ENCODE measurements at places on chromosomes 13 and 19.
A peak's percentile ranks its signal among the peaks of the same experiment; 100 is the strongest.

- no peak for DNase-seq
Observed at GRCh38 chr19:54674021-54674617, 11.3 kb downstream of the LILRB4 start.

- DNase-seq = no peak
Observed at GRCh38 chr19:18814063-18814462, 17.7 kb upstream of the UPF1 start.

- no peak for DNase-seq
Observed at GRCh38 chr13:29977476-29978120, 127.2 kb upstream of the UBL3 start.

DNA sequence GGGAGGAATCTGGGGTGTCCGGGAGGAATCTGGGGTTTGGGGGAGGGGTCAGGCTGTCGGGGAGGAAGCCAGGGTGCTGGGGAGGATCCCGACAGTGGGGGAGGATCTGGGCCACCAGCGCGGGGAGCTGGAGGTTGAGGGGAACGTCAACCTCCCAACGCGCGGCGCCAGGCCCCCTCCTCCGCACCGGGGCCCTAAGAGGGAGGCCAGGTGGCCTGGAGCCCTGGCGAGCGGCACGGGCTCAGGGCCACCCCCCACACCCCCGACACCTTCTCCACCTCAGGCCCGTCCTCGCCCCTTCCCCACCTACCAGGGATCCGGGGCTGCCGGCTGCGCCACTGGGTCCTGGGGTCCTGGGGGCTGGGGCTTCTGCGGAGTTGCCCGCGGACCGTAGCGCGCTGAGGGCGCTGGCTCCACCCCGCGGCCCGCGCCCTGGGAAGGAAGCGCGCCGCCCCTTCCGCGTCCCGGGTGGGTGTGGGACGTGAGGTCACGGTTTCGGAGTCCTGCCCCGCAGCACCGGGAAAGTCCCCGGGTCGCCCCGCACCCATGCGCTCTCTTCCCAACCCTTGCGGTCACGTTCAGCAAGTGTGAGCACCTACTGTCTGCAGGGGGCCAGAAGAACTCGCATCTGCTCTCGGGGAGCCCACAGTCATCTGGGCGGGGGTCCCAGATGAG is at the start of gene TICAM1:
Gene TICAM1 (minus strand): TSS at position 409 of the 675 bp plus-strand sequence. CDS start 13,335 bp downstream, outside the sequence.
- peak; percentile 62 for DNase-seq

GRCh38 chr19:48757089-48757675 is 1.9 kb downstream of the FGF21 start:
- DNase-seq = no peak

- no peak for DNase-seq
Observed at GRCh38 chr19:46132508-46133100, 8.1 kb upstream of the IGFL3 start.

DNA sequence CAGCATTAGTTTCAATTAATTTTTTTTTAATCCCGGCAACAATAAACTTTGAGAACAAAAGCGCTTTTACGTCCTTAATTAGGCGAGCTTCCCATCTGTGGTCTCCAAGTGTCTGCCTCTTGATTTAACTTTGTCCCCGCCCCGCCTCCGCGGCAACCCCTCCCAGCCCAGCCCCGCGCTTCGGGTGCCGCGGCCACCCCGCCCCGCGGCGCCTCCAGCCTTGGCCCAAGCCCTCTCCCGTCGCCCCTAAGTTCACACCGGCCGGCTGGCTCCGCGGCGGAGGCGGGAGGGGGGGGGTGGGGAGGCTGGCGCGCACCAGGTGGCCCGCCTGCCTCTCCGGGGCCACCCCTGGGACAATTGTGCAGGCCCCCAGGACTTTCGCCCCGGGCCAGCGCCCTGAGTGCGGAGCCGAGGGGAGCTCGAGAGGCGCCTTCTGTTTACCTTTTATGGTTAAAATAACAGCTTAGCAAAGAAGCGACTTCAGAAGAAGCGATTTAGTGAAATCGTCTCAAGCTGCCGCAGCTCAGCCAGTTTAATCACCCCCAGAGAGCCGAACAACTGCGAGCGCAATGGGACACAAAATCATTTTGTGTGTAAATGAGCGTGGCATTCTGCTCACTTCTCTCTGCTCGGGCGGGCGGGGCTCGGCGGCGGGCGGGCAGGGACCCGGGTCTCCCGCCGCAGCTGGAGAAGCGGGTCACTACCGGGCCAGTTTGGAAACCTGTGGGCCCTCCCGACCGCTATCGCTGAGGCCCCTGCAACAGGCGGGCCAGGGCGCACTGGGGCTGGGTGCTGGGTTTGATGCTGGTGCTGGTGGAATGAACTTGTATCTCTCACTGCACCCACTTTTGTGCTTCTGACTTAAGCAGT is 1.4 kb downstream of the KCTD15 start:
- DNase-seq = peak; percentile 69

- DNase-seq = peak; percentile 95
Observed at GRCh38 chr19:1252221-1252820, 3.9 kb downstream of the MIDN start.

DNA sequence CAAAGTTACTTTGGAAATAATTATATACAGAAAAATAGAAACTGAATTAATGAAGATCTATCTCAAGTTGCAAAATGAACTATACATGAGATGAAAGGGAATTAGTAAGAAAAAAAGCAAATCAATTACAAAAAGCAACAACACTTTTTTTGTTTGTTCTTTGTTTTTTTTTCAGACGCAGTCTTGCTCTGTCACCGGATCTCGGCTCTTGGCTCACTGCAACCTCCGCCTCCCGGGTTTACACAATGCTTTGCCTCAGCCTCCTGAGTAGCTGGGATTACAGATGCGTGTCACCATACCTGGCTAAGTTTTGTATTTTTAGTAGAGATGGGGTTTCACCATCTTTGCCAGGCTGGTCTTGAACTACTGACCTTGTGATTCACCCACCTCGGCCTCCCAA is 2.2 kb downstream of the ZNF415 start:
- no peak for DNase-seq

- no peak for DNase-seq
Observed at GRCh38 chr19:517721-518597, 10.7 kb downstream of the TPGS1 start.

DNA sequence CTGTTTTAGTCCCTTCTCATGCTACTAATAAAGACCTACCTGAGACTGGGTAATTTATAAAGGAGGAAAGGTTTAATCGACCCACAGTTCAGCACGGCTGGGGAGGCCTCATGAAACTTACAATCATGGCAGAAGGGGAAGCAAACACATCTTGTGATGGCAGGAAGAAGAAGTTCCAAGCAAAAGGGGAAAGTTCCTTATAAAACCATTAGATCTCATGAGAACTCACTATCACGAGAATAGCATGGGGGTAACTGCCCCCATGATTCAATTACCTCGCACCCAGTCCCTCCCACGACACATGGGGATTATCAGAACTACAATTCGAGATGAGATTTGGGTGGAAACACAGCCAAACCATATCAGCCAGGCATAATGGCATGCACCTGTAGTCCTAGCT is 13.0 kb upstream of the STRN4 start:
- DNase-seq = no peak

DNA sequence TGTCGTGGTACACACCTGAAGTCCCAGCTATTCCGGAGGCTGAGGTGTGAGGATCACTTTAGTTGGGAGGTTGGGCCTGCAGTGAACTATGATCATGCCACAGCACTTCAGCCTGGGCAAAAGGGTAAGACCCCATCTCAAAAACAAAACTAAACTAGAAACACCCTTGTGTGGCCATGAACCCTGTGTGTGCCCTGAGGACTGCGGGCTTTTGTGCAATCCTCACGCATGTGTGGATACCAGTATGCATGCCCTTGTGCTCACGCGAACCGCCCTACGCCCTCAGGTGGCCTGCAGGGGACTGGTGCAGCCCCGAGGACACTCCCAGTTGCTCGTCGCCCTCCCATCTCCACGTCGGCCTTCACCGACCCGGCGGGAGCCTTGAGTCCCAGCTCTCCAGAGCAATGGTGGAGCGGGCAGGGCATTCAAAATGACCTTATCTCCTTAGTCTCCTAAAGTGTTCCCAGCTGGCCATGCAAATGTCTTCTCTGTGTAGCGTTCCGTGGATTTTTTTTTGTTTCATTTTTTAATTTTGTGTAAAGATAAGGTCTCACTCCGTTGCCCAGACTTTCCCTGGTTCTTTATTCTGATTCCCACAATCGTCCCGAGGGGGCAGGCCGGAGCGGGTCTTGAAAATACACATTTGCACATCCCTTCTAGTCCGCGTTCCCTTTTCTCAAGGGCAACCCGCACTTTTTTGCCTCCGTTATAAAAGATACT is 868 bp upstream of the EGLN2 start:
- peak; percentile 63 for DNase-seq

DNA sequence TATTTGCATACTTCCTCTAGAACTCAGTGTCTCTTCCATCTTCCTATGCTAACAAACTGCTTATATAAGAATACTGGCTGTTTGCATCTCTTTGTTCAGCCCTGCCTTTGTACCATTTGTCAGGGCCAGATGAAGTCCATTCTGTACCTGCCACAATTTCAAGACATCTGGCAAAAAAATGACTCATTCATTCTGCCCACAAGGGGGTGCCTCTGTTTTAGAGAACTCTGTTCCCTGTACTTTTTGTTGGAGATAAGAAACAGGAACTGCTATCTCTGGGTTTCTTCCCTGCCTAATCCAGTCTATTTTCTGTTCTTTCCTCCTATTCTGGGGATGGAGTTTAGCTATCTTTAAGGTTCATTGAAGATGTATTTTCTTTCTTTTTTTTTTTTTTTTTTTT is 23.0 kb downstream of the ZNF568 start:
- DNase-seq = no peak

DNA sequence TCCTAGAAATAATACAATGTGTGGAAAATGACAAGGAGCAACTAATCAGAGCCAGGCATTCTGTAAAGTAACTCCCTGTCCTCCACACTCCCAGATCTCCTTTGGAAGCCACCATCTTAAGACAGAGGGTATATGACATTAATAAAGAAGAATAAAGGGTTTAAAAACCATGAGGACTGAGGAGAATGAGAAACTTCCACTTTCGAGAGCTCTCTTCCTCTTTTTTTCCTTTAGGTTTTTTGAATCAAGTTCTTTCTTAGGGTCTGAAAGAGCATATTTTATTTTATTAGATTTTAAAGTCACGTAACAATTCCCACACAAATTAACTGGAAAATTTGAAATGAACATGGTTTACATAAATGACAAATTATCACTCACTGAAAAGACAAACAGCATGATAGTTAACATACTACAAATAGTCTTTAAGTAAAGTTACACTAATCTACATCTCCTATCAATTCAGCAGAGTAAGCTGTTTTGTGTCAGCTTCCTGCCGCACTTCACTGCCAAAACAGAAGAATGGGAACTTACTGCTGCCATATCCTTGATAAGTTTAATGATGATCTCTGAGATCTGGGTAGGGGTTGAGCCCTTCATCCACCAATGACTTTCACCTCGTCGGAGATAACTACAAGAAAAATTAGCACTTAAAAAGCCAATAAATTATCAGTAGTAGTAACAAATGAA is 38.6 kb upstream of the FBXL3 start:
- no peak for DNase-seq

- no peak for DNase-seq
Observed at GRCh38 chr13:97245011-97245410, 22.9 kb downstream of the MBNL2 start.

GRCh38 chr13:25733696-25734435 is 317.9 kb downstream of the SHISA2 start:
- DNase-seq = no peak

DNA sequence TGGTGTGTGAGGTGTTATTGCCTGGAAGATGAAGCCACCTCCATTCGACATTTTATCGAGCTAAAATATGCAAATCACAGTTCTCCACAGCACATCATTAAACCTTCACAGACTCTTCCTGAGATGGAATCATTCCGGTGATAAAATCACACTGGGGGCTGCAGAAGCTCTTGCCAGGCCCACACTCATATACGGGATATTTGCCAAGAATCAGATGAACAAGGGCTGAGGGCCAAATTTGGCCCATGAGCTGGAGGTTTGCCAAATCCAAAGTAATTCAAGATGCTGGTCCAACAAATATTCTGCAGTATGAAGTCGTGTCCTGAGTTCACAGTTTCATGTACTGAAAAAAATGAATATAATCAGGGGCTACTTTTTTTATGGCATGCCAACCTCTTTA is 16.7 kb upstream of the RXFP2 start:
- no peak for DNase-seq
